Fibroblast of villous mesenchyme (primary cell): ENCODE measurements at places on chromosomes 1 and 21. TPM values are rescaled to one million over a fixed set of nuclear protein-coding genes. Genes with fewer than 3 reads are reported as not detected.

- no peak for DNase-seq
Measured at GRCh38 chr1:245207801-245208200, 53.0 kb downstream of the KIF26B start.

- DNase-seq: no peak
Measured at GRCh38 chr1:88662723-88663122, 21.4 kb upstream of the PKN2 start.

GRCh38 chr1:218611916-218612585 lies 266.9 kb downstream of the TGFB2 start:
- DNase-seq: no peak

DNA sequence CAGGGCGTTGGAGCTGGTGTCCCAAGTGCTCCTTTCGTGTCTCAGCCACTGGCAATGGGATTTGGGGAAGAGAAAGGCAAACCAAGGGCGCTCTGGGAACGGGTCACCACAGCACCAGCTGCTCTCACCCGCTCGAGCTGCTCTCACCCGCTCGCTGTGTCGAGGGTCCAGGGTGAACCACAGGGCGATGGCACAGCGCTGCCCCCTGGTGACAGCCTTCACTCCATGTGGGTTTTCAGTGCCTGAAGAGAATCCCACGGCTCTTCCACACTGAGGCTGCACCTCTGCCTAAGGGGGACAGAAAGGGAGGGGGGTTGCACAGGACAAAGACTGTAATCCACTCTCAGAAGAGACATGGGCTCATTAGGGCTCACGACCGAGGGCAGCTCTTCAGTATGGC lies 7.1 kb upstream of the CLDN19 start:
- DNase-seq: no peak

DNA sequence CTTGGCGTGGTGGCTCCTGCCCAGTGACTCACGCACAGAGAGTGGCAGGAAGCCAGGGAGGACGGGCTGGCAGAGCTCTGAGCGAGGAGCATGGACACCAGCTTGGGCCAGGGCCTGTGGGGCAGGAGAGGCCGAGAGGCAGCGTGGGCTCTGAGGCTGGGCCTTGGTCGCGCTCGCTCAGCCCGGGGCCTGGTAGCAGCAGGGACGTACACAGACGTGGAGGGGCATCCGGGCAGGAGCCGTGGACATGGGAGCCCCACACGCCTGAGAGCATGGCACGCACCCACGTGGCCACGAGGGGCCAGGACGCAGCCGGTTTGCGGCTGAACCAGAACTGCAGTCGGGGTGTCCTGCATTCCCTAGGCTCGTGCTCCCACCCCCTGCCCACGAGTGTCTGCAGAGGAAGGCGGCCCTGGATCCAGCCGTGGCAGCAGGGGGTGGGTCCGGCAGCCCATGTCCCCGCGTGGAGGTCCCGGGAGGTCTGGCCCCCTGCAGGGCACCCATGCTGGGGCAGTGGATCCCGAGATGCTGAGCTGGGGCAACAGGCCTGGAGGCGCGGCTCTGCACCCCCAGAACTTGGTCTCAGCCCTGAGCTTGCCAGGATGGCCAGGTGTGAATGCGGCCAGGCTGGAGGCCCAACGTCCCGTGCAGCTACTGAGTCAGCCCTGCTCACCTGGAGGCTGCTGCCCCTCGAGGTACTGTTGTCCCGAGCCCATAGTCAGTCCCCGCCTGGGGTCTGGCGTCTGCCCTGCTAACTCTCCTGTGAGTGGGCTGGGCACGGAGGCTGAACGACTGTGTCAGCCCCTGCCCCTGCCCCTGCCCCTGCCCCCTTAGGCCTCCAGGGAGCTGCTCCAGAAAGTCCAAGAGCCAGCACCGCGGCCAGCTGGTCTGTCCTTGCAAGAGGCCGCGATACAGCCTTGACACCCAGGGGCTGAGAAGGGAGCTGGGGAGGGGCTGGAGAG lies 61.6 kb downstream of the SLX9 start:
- DNase-seq: peak; percentile 48

DNA sequence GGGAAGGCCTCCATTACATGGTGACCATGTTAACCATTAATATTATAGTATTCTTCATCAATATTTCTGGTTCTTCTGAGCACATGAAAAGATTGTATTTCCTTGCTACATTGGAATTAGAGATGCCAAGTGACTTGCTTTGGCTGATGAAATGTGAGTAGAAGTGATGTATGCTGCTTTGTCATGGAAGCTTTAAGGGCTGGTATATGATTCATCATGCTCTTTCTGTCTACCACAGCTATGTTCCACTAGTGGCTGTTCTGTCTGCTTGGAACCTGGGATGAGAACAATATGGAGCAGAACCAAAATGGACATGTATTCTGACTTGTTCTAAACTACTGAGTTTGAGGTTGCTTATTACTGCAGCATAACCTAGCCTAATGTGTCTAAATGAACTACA lies 163.3 kb downstream of the TM2D1 start:
- DNase-seq: no peak

DNA sequence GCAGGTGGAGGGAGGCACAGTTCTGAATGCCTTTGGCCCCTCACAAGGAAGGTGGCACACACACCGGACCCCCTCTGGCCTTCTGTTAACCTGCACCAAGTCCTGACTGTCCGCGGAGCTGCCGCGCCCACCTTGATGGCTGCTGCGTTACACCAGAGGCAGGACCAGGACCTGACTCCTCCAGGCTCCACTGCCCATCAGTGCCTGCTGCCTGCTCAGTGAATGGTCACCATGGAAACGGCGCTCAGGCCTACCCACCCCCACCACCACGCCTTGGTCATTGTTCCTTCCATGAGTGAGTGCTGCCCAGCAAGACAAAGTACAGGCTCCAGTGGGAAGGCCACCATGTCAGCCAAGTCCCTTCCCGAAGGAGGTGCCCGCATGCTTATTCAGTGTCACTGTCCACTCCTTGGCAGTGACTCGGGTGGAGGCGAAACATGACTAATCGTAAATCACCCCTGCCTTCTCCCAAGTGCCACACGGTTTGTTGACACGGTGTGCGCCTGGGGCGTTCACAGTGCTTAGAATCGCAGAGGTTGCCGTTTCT lies 57.3 kb downstream of the SLC37A1 start:
- DNase-seq: no peak

The POLR3GL gene
- total RNA-seq: 11.2 and 14.8 TPM in 2 replicates

The KCNA3 gene
- total RNA-seq: under 0.01 and 0.64 TPM in 2 replicates
